Cerebellar nuclear complex (tissue), 1 donor: ENCODE measurements at places on chromosomes 7 and 10.

DNA sequence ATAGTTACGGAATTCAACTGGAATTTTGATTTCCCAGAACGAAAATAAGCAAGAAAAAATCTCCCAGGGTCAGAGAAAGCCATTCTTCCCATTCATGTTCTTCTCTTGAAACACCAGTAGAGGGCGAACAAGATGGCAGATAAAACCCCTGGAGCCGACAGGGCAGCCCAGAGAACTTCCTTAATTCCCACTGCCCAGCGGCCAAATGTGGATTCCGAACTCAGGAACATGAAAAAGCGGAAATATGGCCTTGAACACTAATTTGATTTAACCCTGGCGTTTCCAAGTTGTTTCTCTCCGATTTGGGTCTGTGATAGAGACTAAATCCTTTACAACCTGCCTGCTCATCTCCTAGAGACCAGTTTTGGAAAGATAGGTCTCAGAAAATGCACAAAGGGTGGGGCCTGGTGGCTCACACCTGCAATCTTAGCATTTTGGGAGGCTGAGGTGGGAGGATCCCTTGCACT lies 100.7 kb upstream of the WAC start:
- peak; percentile 60 for DNase-seq

- DNase-seq: no peak
Observed at GRCh38 chr10:92760609-92761008, 70.9 kb downstream of the HHEX start.

DNA sequence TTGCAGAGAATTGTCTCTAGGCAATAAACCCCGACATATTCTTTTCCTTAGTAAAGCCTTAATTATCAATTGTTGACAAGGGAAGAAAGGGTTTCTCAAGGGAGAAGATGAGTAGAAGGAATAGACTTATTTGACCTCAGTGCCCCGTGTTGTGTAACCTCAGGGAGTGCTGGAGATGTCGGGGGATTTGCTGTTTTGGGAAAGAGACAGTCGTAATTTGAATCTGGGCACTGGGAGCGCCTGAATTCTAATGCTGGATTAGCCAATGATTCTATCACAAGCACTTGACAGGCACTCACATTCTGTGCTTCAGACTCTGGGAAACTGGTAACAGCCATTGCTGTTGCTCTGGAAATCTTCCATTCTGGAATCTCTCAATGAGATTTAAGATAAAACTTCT lies 13.8 kb upstream of the LMOD2 start:
- no peak for DNase-seq

GRCh38 chr10:44233561-44234482 lies 151.1 kb downstream of the CXCL12 start:
- no peak for DNase-seq

DNA sequence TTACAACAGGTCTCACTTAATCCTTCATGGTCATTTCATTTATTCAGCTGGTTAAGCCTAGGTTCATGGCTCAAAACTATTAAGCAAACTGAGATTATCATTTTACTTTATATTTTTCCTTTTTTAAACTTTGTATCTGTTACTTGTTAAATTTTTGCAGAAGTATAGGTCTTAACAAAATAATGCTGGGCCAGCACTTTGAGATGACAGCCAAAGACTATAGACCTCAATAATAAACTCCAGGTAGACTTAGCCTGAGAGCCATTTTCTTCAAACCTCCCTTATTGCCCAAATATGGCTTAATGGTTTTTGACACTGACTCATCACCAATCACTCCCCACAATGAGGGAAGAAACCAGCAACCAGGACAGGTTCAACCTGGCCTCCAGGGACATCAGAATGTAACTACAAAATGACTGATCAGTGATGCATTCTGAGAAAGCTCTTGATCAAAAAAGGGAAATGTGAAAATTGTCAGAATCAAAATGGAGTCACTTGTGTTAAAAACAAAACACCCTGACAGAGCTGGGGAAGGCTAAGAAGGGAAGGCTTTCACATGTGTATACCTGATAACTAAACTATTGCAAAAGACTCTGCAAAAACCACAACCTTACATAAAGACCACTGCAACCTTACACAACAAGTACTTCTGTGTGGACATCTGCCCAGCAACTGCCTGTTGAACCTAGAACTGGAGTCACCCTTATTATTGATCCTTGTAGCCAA lies 2.1 kb upstream of the CCDC126 start:
- no peak for DNase-seq

GRCh38 chr10:110794808-110795207 lies 76.9 kb upstream of the PDCD4 start:
- DNase-seq: no peak

DNA sequence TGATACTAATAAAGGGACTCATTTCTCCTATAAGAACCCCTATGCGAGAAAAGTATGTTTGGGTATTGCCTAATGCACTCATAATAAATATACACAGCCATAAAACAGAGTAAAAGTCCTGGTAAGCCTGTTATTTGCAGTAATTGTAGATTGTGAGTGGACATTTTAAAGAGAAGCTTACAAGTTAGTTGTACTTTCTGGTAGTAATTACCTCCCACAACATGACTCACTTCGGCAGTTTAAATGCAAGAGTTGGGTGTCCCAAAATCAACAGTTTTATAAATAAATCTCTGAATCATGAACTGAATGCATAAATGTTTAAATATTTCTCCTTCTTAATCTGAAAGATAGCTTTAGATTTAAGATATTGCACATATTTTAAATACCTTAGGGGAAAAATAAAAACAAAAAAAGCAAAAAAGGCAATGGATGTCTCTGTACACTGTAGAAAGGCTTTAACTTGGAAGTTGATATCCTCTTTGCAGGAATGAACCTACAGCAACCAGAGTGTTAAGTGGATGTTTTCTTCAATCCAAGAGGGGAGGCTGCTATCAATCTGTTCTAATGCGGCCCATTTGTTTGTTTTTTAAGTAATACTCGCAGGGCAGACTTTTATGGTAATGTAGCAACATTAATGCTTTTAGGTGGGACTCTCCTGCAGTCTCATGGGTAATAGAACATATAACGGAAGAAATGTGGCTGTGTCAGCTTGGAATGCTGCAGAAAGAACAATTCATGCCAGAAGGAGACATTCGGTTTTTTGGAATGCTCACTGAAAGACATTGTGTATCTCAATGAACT lies 57.3 kb upstream of the ZEB1 start:
- DNase-seq: no peak

- no peak for DNase-seq
Observed at GRCh38 chr7:111255576-111255975, 164.6 kb downstream of the LRRN3 start.

GRCh38 chr7:10720042-10720441 lies 253.6 kb upstream of the PHF14 start:
- DNase-seq: no peak

- no peak for DNase-seq
Observed at GRCh38 chr7:133419041-133419440, 166.2 kb downstream of the EXOC4 start.

DNA sequence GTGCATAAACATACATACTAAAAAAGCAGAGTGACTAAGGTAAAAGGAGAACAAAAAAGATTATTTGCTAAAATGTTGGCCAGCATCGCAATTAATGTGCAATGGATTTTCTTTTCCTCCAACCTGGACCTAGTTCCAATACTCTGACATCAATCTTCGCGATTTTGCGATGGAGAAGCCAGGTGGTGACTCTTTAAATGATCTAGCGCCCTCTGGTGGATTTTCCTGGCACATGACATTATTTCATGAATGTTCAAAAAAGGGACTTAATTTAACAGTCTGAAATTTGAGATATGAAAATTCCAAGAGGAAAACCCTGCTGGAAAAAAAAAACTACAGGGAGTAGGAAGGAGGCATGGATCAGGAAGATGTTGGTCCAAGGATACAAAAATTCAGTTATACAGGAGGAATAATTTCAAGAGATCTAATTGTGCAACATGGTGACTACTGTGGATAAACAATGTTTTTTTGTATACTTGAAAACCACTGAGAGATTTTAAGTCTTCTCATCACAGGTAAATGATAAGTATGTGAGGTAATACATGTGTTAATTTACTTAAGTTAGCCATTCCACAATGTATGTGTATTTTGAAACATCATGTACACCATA lies 4.3 kb upstream of the KCNMA1 start:
- DNase-seq: peak; percentile 36

DNA sequence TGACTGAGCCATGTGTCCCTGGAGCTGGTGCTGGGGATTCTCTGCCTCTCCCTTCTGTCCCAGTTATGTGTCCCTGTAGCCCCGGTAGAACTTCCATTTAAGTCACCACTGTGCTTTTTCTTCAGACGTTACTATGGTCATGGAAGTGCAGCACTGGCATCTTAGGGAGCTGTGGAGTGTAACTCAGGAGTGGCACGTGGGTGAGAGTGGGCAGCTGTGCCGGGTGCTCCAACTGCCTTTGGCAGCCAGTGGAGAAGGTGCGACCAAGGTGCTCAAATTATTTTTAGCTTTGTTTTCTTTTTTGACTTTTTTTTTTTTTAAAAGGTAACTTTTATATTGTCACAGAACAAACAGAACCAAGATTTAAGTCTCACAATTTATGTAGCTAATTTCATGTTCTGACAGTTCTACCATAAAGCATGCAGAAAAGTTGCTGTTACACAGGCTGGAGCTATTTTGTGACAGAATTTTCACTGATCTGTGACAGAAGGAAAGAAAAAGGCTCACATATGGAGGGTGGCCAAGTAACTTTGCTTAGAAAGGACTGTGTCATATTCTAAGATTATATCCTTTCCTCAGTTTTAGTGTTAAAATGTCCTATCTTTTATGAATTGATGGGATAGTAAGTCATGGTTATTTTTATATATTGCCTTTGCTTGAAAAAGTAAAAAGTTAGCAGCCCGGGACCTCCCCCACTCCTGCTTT lies 73.9 kb downstream of the SH2D4B start:
- no peak for DNase-seq

GRCh38 chr7:68688416-68689086 lies 909.7 kb upstream of the AUTS2 start:
- DNase-seq: no peak

GRCh38 chr7:135168489-135169140 lies 1.9 kb downstream of the CYREN start:
- DNase-seq: no peak

GRCh38 chr7:25553580-25554291 lies 325.4 kb upstream of the NPVF start:
- no peak for DNase-seq

DNA sequence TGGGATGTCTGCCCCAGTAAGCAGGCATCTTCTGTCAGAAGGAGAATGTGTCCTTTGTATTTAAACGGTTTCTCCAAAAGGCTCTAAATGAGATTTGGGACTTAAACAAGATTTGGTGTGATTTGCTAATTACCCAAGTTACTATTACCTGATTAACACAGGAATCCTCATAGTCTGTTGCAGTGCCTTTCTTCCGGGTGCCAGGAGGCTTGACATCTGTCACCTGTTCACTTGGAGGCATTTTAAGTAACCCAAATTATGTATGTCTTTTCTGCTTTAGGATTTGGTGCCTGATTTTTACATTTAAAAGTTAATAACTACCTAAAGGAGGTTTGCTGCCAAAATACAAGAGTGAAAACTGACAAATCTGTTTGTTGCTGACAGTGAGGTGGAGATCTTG lies 587.9 kb upstream of the GALNT17 start:
- DNase-seq: no peak

DNA sequence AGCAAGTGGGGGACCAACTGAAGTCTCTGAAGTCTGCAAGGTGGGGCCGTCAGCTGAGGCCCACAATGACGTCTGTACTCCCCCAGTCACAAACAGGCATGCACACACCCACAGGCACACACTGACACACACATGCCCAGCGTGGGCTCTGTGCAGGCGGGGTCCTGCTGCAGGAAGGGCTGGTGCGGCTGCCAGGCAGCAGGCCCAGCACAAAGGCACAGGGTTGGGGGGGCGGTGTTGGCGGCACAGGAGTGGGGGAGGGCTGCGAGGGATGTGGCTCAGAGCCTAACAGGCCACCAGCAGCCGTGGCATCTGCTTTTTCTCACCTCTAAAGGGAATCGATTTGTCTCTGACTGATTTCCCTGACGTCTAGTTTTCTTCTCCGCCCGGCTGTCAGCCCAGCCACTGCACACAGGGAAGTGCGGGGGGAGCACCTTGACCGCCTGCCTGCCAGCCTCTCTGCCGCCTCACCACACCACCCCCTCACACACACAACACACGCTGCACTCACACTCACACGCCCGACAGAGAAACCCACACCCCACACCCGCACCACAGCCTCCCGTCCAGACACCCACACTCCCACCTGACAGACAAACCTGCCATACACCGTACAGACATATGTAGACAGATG lies 43.5 kb upstream of the ZMIZ1 start:
- no peak for DNase-seq

GRCh38 chr7:150897502-150898474 lies 45.5 kb downstream of the AOC1 start:
- no peak for DNase-seq

- DNase-seq: no peak
Observed at GRCh38 chr7:36796850-36797536, 72.7 kb upstream of the AOAH start.

GRCh38 chr10:14233566-14233965 lies 97.2 kb downstream of the FRMD4A start:
- no peak for DNase-seq

DNA sequence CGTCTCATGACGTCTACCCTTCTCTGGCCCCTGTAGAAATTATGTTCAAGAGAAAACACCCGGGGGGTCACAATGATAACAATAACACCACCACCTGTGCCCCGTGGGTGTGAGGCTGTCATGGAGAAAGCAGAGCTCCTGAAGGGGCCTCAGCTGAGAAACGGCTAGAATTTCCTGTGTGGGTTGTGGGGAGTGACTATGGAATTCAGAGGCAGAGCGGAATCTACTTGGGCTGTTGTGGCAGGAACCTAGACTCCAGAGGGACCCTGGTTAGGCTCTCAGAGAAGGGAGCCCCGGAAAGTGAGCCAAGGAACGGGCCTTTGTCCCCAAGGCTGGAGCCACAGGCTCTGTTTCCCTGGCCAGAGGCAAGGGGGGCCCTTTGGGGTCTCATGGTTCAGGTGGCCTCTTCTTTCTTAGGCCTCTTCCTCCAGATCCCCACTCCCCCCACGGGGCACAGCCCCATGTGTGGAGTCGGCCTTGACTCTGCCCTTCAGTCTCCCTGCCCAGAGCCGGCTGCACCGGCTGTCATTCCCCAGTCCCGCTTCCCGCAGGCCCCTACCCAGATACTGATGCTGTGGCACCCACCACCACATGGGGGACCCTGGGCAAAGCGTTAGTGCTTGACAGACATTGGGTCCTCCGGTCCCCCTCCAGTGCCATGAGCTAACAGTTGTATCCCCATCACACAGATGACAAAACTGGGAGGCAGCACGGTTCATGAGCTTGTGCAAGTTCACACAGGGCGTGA lies 6.5 kb upstream of the GIMAP8 start:
- no peak for DNase-seq

DNA sequence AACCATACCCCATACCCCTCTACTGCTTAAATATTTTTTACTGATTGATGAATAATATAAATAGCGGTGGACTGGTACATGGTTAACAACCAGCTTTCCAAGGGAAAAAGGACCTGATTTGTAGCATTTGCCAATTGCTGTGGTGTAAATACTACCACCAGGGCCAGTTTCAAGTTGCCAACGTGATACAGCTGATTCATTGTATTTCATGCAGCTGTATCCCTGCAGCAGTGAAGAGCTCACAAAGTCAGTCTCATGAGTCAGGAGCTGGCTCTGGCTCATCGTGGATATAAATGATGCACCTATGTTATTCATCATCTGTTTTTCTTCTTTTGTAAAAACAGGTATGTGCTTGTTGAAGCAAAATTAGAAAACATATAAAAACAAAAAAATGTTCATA lies 15.2 kb downstream of the CALML5 start:
- DNase-seq: no peak
